ENCODE measurements at places on chromosomes 5 and 9.

DNA sequence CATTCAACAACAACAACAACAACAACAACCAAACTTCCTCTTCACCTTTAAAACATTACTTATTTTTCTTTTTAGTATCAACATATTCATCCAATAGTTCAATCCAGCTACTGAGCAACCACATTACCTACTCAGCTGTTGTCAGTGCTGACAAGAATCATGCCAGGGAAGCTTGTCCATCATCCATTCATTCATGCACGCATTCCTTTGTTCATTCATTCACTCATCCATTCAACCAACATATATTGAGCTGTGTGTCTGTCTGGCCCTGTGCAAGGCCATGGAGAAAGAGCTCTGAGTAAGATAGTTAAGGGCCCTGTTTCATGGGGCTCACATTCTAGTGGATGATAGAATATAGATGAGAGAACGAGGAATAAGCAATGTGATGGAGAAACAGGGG is 80.2 kb upstream of the TBC1D2 start:
- DNase-seq: no peak

- DNase-seq: no peak
These were observed 2.8 kb downstream of the NR6A1 start for GRCh38 chr9:124768334-124768733.

DNA sequence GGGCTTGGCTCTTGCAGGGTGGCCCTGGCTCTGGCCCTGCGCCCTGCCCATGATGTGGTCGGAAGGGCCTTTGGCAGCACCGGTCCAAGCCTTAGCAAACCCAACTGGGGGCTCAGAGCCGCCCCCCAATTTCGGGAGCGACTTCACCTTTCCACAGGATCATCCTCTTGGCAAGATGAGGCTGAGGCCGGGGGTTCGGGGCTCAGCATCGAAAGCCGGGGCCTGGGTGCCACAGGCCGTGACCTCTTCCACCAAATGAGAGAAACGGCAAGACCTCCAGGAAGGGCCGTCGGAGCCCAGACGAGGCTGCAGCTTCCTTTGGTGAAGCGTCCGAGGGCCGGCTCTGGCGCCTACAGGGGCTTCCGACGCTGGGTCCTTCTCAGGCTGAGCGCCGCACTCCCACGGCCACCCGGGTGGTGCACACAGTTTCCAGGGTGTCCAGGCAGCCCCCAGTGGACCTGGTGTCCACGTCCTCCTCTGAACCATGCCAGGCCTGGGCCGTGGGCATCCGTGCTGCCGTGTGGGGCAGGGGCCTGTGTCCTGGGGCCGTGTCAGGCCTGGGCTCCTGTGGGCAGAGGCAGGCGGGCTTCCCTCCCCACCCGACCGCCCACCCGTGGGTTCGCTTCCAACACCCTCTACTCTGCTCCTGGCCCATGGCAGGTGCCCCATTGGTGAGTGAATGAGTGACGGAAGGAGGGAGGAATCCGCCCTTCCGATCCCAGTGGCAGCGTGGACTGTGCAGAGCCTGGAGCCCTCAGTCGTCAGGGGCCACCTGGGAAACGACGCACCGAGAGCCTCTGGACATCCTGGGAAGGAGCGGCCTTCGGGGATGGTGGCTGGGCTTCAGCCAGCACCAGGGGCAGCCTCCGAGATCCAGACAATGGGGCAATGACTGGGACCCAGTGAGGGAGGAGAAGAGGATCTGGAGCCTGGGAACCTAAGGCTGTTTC is 5.2 kb upstream of the AGPAT2 start:
- no peak for DNase-seq

GRCh38 chr9:35350212-35350611 is 139.7 kb upstream of the RUSC2 start:
- peak; percentile 32 for DNase-seq

DNA sequence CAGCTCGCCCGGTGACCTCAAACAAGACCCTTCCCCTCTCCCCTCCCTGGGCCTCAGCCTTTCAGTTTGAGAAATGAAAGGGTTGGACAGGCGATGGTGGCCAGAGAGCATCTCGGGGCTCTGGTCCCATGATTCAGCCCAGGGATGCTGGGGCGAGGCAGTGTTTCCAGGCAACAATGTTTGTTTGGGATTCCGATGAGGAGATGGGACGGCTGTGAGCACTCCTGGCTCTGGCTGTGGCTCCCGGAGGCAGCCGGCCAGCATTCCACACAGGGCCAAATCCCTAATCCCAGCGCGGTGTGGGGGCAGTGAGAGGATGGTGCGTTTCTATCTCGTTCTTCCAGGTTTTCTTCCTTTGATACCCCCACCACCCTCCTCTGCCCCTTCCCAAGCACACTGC is 66.0 kb downstream of the HMCN2 start:
- no peak for DNase-seq

GRCh38 chr5:174723979-174724483 is 351 bp upstream of the MSX2 start:
- no peak for DNase-seq

DNA sequence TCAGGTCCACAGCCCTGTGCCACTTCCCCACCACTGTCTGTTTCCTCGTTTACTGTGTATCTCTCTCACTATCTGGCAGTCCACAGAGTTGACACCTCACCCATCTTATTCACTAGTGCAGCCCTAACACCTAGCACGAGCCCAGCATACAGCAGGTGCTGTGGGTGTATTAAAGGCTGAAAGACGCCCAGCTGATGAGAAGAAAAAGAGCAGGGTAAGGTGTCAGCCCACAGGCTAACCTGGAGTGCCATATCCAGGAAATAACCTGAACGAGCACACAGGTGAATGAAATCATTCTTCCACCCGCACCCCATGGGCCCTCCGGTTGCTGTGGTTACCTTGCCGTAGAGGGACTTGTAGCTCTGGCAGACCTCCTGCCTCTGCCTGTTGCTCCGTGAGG is 18.6 kb downstream of the ANXA6 start:
- DNase-seq: no peak

DNA sequence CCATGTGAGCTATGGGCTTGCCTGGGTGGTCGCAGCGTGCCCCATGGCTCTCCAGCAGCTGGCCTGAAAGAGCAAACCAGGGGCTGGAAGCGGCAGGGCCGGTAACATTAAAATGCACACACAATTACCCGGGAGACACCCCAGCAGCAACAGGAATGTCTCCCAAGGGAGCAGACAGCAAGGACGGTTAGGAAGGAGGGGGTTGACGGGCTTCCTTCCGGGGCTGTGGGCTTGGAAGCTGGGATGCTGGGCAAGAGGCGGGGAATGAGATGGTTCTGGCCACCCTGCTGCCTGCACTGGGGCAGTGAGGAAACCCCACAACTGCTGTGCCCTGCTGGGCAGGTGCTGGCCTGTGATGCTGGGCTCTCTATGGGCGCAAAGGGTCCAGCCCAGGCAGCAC is 71.8 kb upstream of the ADAMTS2 start:
- no peak for DNase-seq

GRCh38 chr5:151682751-151683331 is 3.9 kb downstream of the SPARC start:
- peak; percentile 45 for DNase-seq

DNA sequence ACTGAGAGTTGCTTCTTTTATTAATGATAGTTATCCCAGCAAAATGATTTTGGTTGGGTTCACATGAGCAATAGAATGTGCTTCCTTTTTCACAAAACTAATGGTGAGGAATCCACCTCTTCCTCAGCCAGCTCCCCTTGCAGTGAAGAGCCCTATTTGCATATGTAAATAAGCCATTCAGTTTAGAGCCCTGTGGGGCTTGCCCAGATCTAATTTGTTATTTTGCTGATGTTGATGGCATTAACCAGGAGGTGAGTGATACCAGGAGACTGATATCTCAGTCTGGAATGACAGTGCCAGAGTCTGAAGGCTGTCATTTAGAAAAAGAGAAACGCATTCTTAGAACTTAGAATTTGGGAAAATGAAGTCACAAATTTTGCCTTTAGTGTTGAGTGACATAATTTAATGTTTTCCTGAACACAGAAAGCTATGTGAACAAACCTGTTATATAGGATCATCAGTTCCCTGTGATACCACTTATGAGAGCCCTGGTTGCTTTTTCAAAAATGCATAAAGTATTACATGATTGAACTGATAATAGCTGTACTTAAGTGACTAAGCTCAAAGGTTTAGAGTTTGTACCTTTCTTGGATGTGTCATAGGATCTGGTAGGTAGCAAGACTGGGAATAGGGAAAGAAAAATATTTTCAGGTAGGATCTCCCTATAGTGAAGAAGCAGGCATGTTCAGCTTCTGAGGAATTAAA is 271.6 kb downstream of the MAST4 start:
- no peak for DNase-seq

- no peak for DNase-seq
These were observed 6.3 kb downstream of the NOXA1 start for GRCh38 chr9:137429546-137429890.

DNA sequence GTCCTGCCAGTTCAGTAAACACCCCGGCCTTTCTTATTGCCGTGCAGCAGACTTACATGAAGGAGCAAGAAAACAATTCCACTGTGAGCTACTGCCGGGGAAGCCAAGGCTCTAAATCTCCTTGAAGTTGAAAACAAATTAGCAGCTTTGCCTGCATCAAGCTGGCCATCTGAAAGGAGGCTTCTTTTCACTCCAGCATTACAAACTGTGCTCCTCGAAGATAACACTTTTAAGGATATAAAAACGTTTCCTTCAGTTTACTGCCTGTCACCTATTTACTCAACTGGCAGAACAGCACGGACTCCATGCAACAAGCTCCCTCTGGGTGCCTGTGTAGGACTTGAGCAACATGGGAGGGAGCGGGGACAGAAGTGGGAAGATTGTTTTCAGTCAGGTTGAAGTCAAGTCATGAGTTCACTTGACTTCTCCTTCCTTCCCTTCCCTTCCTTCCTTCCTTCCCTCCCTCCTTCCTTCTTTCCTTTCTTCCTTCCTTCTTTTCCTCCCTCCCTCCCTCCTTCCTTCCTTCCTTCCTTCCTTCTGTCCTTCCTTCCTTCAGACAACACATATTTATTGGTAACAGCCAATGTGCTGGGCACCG is 67.4 kb downstream of the ZNF608 start:
- no peak for DNase-seq

DNA sequence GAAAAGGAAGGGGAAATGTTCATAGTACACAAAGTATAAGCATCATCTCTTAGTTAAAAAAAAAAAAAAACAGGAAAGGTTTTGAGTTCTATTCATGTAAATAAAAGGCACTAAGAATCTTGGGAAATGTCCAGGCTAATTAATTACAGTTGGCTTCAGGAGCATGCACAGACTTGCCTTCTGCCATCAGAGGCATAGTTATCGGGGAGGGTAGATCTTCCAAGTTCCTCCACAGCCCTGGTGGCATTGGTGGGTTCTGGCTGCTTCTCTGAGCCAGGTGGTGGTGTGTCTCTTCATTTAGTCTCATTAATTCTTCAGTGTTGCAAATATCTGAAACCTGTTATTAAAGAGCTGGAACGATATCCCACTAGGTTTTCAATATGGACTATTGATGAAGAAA is 85.2 kb downstream of the TMEM252 start:
- no peak for DNase-seq

- no peak for DNase-seq
These were observed 9.5 kb upstream of the RPS23 start for GRCh38 chr5:82287625-82288024.

GRCh38 chr9:77454663-77455062 is 193.5 kb downstream of the GNA14 start:
- DNase-seq: no peak

GRCh38 chr9:15249042-15249818 is 57.8 kb downstream of the TTC39B start:
- DNase-seq: no peak

DNA sequence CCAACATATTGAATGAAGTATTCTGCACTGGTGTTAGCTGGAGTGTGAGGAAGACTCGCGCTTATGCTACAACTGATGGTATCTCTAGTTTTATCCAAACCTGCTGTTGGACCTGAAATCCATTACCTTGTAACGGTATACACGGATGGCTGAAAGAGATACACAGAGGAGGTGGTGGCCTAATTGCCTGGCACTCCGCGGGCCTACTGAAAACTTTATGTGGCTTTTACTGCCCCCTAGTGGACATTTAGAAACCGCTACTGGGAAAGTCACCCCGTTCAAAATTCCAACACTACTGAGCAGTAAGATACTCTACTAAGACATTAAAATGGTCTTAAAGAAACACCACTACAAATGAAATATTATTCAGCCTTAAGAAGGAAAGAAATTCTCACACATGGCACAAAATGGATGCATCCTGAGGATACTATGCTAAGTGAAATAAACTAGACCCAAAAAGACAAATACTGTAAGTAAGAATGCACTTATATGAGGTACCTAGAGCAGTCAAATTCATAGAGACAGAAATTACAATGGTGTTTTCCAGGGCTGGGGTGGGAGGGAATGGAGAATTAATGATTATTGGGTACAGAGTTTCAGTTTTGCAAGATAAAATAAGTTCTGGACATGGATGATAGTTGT is 100.4 kb downstream of the TTLL11 start:
- DNase-seq: peak; percentile 84

DNA sequence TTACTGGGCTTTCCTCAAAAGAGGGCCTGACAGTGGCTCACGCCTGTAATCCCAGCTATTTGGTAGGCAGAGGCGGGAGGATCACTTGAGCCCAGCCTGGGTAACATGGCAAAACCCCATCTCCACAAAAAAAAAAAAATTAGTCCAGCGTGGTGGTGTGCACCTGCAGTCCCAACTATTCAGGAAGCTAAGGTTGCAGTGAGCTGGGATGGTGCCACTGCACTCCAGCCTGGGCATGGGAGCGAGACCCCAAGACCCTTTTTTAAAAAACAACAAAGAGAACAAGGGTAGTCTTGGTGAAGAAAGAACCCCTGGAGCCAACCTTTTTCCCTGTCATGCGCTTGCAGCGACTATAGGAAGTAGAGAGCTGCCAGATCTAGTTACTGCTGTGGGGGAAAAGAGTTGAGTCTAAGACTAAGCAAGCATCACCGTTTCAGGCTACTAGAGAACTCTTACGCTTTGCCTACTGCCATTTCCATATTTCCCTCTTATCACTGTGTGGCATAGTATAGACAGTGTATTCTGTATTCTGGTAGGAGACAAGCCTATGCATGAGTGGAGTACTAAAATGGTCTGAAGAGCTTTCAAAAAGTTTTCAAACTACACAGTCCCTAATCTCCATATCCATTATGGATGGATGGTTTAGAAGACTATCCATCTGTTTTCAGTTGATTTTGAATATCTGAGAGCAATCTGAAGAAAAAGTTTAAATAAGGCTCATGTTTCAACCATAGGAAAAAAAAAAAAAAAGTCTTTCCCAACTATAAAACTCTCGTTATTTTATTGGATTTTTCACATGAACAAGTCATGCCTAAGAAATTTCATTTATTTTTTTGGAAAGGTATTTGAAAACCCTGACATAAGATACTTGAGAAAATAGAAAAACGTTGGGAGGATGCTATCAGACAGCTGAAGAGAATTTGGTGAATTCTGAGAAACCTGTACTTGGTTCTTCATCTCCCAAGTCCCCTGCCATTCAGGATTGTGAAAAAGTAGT is 2.6 kb downstream of the C9orf40 start:
- no peak for DNase-seq

- no peak for DNase-seq
These were observed at the start of gene LCN15 for GRCh38 chr9:136764301-136764891. Gene LCN15 (minus strand): TSS chr9:136764518. CDS start chr9:136764488, 30 bp downstream.

Measured in head of caudate nucleus (tissue), 42 donors.